ENCODE measurements at places on chromosomes 11 and 22.

GRCh38 chr22:19868333-19868732 lies 13.7 kb upstream of the GNB1L start:
- no peak for DNase-seq

DNA sequence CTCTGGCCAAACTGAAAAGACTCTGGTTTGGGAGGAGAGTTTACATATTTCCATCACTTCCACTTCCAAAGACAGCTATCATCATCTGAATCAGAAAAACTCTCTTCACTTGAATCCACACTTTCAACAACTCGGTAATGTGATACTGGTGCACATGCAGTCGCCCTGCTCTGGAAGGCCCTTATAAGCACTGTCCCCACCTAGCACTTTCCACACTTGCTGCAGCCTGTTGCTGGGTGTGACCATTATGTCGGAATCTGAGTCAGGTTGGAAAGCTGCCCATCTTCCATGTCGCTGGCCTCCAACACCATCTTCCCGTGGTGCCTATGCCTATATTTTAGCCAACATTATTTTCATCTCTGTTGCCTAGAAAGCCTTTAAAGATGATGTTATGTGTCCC lies 1.1 kb upstream of the OR10A5 start:
- DNase-seq, result no peak

GRCh38 chr11:5004424-5005274 lies 10.0 kb downstream of the OR51L1 start:
- DNase-seq, result peak; percentile 42

- no peak for DNase-seq
Observed at GRCh38 chr11:11937957-11938356, 70.5 kb downstream of the DKK3 start.

GRCh38 chr22:21567456-21568346 lies at the start of gene UBE2L3:
TSS of gene UBE2L3 (plus strand) at chr22:21567714. CDS start at chr22:21567745, 31 bp downstream.
- DNase-seq, result peak; percentile 73

DNA sequence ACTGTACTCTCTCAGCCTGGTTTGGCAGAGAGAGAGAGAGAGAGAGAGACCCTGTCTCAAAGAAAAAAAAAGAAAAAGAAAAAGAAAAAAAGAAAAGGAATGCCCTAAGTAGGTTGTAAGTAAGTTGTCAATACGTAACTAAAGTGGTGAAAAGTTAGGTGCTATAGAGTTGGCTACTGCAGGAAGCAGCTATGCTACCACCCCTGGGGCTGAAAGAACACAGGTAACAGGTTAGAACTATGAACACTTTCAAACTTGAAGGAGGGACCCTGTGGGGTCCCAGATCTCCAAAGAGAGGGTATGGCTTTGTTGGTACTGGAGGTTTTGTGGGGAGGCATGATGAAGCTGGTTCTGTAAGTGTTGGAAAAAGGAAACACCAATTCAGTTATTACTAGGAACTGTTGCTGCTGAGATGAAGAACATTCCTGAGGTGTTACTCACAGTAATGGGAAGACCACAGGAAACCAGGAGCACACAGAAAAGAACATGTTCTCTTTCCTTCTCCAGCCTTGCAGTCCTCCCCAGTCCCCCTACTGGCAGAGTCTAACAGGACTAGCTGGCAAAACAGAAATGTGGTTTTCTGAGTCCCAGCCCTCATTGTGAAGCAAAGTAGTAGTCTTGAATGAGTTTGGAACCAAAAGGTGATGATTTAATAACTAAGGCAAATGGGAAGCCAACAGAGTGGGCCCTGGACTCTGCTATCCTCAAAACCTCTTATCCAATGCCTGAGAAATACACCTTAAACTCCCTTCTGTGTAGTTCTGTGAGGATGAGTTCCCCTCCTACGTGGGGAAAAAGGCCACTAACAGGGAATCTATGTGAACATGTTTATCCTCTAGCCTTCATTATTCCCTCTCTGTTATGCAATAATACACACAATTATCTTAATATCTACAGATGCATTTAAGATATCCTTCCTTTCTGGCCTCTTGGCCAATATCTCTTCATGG lies 427.0 kb upstream of the DDI1 start:
- peak; percentile 47 for DNase-seq

- DNase-seq, result no peak
Observed at GRCh38 chr11:96329419-96329818, 13.6 kb downstream of the MAML2 start.

DNA sequence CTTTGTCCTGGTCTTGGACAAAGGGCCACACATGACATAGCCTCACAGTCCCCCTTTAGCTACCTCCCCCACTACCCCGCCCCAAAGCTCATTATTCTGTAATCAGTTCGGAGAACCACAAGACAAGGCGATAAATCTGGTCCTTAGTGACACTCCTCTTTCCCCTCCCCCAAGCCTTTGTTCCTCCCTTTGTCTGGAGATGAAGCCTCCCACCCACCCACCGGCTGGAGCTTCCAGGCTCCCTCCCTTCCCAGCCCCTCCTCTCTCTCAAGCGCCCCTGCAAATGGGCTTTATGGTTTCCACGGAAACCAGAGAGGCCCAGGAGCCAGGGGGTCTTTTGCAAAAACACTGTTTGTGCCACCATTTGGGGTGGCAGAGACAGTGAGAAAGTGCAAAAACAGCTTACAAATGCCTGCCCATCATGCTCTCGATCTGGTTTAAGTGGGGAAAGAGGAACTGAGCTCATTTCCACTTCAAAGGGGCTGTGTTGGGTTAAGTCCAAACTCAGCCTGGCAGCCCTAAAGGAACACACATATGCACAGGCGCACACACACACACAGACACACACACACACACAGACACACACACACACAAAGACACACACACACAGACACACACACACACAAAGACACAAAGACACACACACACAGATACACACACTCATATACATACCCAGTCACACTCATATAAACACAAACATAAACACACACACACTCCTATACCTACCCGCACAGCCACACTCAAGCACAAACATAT lies 23.5 kb downstream of the APLNR start:
- peak; percentile 70 for DNase-seq

GRCh38 chr22:18059473-18059872 lies 18.3 kb upstream of the PEX26 start:
- no peak for DNase-seq

DNA sequence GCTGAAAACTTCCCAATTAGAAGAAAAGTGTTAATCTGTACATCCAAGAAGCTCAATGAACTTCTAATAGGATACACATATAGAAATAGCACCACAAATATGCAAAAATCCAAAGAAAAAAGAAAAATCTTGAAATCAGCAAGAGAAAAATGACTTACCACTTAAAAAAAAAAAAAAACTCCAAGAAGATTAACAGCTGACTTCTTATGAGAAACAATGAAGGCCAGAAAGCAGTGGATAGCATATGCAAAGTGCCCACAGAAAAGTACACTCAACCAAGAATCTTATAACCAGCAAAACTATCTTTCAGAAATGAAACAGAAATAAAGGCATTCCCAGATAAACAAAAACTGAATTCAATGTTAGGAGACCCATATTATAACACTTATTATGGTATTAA lies 29.9 kb upstream of the OR5B12 start:
- no peak for DNase-seq

GRCh38 chr11:85764796-85765195 lies 46.1 kb downstream of the SYTL2 start:
- DNase-seq, result no peak

GRCh38 chr11:67306769-67307544 lies 3.6 kb downstream of the SSH3 start:
- DNase-seq, result no peak

DNA sequence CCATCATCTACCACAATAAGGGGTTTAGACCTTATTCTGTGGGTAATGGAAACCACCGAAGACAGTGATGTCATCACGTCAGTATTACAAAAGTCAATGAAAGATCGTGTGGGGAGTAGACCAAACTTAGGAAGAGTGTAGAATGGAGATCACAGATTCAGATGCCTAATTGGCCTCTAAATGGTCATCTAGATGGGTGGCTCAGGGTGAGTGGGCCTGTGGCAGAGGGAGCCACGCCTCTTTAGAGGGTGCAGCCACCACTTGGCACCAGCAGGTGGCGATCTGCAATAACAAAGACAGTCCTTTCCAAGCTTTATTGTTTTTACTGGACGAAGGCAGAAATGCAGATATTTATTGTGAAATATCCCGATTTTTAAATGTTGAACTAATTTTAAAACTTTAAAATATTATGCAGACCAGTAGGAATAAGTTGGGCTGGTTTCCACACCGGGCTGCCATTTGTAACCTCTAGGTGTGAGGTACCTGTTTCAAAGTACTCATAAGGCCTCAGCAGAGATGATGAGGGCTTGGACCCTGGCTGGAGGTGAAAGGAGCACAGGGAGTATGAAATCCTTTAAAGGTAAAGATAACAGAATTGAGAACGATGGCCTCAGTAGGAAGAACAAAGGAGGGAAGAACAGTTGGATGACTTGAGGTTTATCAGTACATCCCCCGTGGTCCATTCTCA lies 222.0 kb downstream of the DBX1 start:
- peak; percentile 14 for DNase-seq

DNA sequence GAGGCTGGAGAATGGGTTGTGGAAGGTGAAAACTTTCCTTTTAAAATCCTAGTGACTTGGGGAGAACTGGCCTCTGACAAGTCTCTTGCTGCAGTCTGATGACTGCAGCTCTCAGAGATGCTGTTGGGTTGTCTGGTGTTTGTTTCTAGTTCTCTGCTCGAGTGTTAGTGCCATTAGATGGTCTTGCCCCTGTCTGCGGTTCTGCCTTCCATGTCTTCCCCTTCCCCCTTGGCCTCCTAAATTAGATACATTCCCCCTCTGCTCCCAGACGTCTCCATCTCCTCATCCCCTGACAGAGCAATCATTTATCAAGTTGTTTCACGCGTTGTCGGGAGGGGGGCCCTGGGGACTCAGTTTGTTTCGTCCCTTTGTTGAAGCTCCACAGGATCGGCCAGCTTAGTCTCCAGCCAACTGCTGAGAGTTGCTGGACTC lies 67.7 kb downstream of the CECR2 start:
- DNase-seq, result no peak

DNA sequence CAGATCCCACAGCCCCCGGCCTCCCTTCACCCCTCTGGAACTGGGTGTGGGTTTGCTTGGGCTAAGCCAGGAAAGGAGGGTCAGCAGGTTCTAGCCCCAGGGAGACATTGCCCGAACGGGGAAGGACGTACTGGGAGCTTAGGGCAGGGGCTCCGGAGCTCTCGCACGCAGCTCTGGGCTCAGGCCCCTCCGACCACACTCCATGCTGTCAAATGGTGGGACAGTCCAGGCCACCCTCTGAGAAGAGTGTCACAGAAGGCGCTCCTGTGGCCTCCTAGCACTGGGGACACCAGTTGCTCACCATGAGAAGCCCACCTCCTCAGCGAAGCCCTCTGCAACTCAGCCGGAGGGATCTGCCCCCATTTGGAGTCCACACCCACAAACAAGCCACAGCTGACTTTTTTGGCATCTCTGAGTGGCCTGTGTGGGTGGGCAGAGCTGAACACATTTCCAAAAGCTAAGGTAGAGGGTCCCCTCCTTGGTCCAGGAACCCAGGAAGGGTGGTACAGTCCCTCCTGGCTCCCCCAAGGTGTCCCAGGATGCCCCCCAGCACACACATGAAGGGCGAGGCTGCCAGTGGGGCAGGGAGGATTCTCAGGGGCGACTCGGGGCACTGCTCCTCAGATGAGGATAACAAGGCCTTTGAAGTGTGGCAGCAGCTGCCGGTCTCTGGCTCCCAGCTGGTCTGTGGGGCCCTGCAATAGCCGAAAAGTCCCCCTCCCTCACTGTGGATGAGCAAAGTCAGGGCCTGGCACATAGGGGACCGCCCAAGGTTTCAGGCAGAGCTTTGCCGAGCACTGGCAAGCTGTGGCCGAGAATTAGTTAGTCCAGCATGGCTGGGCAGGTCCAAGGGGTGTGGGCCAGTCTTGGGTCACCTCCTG lies 13.0 kb upstream of the TEF start:
- DNase-seq, result no peak

- DNase-seq, result no peak
Observed at GRCh38 chr11:12280199-12280837, 97.1 kb upstream of the PARVA start.

DNA sequence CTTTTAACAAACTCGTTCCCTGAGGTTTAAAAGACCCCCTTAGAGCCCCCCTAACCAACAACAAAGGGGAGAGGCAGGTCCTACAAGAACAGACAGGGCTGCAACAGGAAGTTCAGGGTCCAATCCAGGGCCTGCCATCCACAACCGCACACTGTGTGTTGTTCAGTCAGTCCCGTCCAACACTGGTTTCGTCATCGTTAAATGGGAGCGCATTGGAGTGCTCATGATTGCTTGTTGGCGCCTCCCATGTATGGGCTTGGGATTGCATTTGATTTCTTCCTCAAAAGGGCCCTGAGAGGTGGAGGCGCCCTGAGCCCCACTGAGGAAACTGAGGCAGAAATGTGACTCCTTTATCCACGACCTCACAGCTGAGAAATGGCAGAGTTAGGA lies 174.1 kb downstream of the MN1 start:
- no peak for DNase-seq

GRCh38 chr22:19782533-19782932 lies 22.0 kb downstream of the TBX1 start:
- DNase-seq, result no peak

DNA sequence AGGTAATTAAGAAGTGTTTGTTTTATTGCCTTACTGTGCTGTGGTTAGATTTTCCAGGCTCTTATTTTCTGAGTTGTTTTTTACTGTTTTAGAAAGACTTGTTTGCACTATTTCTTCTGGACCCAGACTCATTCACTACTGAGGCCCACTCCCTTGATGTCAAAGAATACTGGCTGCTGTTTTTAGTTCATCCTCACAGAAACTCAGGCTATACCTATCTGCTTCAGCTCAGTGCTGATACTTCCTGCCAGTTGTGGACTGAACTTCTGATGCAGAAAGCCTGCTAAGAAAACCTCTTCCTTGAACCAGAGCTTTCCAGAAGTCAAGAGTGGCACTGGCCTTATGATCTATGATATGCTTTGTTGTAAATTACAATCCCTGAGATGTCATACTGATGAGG lies 15.9 kb upstream of the PIK3IP1 start:
- no peak for DNase-seq

GRCh38 chr11:7488681-7489080 lies 3.4 kb downstream of the OLFML1 start:
- DNase-seq, result no peak

DNA sequence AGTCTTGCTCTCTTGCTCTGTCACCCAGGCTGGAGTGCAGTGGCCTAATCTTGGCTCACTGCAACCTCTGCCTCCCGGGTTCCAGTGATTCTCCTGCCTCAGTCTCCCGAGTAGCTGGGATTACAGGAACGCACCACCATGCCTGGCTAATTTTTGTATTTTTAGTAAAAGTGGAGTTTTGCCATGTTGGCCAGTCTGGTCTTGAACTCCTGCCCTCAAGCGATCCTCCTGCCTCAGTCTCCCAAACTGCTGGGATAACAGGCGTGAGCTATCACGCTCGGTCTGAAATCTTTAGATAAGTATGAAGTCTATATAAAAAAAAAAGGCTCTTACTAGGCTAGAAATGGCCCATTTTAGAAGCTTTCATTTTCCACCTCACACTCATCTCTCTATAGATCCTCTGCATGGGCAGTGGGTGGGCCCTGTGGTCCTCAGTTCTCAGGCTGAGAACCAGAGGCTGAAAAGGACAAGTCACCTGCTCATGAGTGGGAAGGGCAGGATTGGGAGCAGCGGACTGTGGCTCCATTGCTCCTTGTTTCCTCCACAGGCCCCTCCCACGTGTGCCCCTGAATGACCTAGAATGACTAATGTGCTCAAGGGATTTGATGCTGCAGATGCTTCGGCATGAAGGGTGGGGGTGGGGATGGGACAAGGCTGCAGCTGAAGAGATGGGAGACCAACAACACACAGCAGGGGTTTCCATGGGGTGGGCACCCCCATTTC lies 19.8 kb upstream of the PRAME start:
- no peak for DNase-seq
